ENCODE measurements at places on chromosomes 13 and 19.

- DNase-seq: no peak
Measured at GRCh38 chr13:59679254-59679653, 484.5 kb downstream of the DIAPH3 start.

DNA sequence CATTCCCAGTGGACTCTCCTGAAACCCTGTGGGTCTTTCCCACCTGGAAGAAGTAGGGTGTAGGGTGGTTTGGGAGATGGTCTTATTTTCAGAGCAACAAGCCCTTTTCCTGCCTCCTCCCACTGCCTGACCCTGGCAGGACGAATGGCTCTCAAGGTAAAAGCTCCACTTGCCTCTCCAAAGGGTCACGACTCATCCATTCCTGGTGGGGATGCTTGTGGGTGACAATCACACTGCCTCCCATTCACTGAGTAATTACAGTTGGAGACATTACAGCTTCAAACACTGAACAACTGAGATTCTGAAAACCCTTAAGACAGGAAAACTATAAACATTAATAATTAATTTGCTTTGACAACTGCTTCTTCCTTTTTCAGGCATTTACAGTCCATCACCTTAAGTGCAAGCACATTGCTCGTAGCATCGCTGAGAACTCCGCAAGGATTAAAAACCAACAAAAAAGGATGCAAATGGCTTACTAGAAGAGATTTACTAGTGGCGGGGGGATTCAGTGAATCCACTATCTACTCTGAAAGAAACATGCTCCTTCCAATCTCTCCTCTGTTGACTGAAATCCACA, 199.6 kb upstream of the IRS2 start:
- no peak for DNase-seq

DNA sequence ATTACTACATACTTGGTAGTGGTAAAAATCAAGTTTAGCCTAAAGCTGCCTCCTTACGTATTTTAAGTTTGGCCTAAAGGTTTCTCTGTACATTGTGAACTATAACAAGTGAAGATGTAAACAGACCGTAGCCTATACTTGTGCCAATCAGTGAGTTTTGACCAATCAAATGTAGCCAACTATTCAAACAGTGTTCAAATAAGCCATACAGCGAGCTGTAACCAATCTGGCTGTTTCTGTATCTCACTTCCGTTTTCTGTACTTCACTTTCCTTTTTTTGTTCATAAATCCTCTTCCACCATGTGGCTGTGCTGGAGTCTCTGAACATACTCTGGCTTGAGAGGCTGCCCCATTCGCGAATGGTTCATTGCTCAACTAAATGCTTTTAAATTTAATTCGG, 2504.6 kb downstream of the PCDH9 start:
- DNase-seq: no peak

DNA sequence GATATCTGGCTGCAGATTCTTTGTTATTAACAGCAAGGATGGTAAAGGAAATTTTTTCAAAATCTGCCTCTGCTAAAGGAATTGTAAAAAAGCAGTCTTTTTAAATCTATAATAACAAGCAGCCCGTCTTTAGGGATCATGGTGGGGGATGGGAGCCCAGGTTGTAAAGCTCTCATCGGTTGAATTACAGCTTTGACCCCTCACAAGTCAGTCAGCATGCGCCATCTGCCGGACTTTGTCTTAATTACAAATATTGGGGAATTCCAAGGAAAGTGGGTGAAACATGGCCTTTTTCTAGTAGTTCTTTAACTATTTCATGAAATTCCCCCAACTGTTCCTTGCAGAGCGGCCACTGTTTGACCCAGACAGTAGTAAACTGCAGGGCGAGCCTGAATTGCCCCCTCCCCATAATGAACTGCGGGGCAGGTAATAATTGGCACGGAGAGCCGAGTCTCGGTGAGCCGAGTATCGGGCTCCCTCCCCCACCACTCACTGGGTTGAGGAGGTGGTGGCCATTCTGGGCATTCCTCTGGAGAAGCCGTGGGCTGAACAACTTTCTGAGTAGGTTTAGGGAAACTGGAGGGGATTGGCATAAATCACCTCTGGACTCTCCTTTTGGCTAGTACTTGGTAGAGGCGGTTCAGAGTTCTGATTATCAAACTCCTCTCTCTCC, 11.6 kb downstream of the ZNF578 start:
- DNase-seq: no peak

GRCh38 chr13:82962397-82962796, 919.9 kb downstream of the SLITRK1 start:
- no peak for DNase-seq

- no peak for DNase-seq
Measured at GRCh38 chr19:16458391-16459341, 13.1 kb downstream of the EPS15L1 start.

DNA sequence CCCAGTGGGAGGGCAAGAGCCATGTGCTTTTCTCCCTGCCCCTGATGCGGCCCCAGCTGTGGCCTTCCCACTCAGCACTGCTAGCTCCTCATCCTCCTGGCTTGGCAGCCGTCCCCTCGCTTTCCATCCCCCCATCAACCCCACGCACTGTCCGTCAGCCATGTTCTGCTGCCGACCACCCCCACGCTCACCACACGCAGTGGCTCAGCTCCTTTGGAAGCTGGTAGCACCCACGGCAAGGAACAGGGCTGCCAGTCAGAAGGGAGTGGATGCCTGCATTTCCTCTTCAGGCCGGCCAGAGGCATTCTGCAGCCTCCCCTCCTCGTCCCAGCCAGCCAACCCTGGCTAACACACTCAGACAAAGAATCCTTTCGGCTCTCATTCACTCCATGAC, 6.3 kb downstream of the CALM3 start:
- DNase-seq: no peak

DNA sequence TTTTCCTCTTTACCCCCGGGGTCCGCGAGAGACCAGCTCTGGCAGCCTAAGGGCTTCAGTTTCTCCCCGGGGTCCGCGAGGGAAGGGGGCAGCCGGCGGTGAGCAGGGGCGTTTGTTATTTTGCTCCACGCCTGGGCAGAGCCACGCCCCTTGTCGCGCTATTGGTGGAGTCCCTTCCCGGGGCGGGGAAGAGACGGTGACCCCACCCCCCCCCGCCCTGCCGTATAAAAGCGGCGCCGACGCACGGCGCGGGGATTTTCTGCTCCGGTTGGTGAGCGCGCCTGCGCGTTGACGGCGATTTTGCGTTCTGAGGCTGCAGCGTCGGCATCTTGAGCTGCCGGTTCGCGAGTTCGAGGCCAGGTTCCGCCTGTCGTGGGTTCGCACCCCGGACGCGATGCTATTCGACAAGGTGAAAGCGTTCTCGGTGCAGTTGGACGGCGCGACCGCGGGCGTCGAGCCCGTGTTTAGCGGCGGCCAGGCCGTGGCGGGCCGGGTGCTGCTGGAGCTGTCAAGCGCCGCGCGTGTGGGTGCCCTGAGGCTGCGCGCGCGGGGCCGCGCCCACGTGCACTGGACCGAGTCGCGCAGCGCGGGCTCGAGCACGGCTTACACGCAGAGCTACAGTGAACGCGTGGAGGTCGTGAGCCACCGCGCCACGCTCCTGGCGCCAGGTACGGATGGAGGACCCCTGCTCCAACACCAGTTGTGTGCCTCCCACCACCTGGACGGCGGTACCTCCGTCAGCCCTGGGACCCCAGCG, at the start of gene ARRDC2:
TSS of gene ARRDC2 (plus strand) at position 254 of the 757 bp plus-strand sequence. CDS start at position 395, 141 bp downstream.
- peak; percentile 70 for DNase-seq

DNA sequence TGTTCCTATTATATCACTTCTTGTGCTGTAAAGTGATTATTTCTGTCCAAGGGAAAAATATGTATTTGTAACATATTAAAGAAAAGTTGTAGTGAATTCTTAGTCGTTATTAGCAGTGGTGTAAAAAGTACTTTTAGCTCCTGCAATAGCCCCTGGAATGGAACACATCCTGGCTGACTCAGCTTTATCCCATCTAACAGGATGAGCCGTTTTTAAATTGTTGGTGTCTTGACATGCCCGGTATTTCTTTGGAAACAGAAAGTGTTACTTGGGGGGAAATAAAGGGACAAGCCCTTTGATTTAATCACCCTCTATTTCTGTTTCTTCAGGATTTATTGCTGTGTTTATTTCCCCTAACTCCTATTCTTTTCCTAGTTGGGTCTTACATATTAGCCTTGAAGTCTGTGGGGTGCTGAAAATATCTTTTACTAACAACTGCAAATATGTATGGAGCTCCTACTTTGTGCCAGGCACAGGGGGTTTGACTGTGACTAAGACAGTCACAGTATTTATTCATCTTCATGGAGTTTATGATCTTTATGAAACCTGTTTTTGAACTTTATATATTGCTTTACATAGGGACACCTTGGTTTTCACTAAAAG, 17.9 kb downstream of the COG3 start:
- DNase-seq: no peak

- no peak for DNase-seq
Measured at GRCh38 chr19:45498411-45499195, at the start of gene PPM1N. TSS of gene PPM1N (plus strand) at chr19:45498443. CDS start at chr19:45498473, 30 bp downstream.

DNA sequence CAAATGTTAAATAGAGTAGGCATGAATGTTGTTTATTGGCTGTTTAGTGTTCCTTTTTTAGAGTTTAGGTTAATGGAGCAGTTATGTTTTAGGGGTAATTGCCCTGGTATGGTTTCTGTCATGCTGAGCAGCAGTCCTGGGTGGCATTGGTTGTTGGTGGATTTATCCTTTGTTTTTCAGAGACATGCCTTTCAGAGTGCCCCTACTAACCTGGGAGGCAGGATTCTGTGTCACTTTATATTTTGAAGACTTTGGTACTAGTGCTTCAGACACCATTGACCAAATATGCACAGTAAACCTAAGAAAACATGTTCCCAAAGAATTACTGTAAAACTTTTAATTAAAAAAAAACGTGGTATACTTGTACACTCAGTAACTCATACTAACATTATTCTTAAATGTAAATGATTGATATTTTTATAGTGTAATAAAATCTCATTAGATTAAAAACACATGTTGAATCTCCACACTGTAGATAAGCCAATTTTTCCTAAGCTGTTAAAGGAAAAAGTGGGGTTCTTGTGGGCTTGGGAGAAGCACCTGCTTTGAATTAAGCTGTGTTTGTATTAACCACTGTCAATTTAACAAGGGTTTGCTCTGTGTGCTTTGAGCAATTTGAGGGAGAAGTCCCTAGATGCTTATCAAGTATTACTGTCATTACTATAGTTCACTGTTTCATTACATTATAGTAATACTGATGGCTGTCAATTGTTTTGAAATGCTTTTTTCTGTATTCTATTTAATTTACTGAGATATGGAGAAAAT, 133.2 kb downstream of the LMO7 start:
- no peak for DNase-seq

DNA sequence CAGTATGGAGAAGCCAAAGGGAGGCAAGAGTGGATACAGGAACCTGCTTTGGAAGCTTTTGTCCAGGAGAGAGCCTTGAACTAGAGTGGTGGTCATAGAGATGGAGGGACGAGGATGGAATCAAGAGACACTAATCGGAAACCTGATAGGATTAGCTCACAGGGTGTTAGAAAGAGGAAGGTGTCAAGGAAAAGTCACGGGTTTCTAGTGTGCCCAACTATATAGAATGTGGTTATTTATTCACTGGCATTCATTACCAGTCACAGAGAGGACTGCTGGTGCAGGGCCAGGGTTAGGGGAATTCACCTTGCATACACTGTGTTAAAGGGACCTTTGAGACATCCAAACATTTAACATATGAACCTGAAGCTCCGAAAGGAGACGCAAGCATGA, 43.4 kb upstream of the URAD start:
- no peak for DNase-seq

GRCh38 chr13:65582160-65582559, 1648.0 kb downstream of the PCDH9 start:
- DNase-seq: no peak

- peak; percentile 92 for DNase-seq
Measured at GRCh38 chr19:52993342-52994178, 20.2 kb upstream of the ERVV-1 start.

GRCh38 chr19:48989701-48990291, 3.3 kb downstream of the GYS1 start:
- no peak for DNase-seq

GRCh38 chr19:6229951-6230712, 49.6 kb downstream of the MLLT1 start:
- no peak for DNase-seq

DNA sequence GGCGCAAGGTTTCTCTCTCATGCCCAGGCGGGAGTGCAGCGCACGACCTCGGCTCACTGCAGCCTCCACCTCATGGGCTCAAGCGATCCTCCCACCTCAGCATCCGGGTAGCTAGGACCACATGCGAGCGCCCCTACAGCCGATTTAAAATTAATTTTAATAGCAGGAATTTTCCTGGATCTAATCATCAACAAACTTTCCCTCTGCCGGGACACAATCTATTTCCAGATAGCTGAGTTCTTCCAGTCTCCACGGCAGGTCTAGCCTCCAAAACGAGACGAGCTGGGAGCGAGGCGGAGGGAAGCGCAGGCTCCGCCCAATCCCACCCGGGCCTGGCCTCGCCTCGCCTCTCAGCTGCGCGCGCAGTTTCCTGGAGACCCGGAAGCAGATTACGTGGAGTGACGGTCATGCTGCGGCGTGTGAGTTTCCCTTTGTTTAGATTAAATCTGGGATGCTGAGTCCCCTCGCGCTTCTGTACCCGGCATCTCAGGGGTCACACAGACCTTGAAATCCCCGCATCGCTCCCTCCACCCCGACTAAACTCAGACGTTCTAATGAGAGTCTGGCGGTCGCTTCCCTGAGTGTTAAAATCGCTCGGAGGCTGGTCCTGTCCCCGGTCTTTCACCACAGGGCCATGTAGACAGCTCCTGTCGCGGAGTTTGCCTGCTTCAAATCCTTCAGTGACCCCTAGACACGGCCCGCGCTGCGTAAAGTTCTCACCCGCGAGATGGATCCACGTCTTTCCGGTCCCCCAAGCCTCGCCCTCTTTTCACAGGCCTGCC, at the start of gene ZNF880:
TSS of gene ZNF880 (plus strand) at position 365 of the 782 bp plus-strand sequence. CDS start at position 408, 43 bp downstream.
- peak; percentile 99 for DNase-seq

- DNase-seq: no peak
Measured at GRCh38 chr19:50003254-50003788, 21.9 kb downstream of the VRK3 start.

- DNase-seq: no peak
Measured at GRCh38 chr13:32911506-32911905, 104.7 kb upstream of the KL start.

DNA sequence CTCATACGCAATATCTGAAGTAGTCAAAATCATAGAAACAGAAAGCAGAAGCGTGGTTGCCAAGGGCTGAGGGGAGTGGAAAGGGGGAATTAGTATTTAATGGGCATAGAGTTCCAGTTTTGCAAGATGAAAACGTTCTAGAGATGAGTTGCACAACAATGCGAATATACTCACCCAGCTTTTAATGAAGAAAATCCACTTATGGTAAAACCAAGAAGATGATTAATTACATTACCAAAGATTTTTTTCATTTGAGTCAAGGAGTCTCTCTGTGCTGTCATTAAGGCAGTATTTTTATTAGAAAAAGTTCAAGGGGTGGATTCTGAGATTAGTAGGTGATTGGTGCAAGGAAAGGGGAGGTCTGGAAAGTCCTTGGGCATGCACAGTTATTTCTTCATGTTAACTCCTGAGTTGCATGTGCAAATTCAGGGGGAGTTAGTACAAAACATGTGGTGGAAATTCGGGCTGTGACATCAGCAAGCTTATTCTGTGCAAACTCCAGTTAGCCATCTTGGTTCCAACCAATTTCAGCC, 6.9 kb upstream of the CBY2 start:
- no peak for DNase-seq
